ENCODE measurements at places on chromosomes 12 and 14. TPM values are rescaled to one million over a fixed set of nuclear protein-coding genes. Genes with fewer than 3 reads are reported as not detected.

GRCh38 chr12:5262885-5263284 is 169.0 kb upstream of the NTF3 start:
- no peak for DNase-seq

GRCh38 chr12:123027726-123028445 is 47.4 kb downstream of the ARL6IP4 start:
- no peak for DNase-seq

The HPD gene
- total RNA-seq, result 2.2 TPM

The TSHR gene
- 0.39 TPM for total RNA-seq

The KLRD1 gene
- 3.3 TPM for total RNA-seq

The KRT6C gene
- not detected for total RNA-seq

DNA sequence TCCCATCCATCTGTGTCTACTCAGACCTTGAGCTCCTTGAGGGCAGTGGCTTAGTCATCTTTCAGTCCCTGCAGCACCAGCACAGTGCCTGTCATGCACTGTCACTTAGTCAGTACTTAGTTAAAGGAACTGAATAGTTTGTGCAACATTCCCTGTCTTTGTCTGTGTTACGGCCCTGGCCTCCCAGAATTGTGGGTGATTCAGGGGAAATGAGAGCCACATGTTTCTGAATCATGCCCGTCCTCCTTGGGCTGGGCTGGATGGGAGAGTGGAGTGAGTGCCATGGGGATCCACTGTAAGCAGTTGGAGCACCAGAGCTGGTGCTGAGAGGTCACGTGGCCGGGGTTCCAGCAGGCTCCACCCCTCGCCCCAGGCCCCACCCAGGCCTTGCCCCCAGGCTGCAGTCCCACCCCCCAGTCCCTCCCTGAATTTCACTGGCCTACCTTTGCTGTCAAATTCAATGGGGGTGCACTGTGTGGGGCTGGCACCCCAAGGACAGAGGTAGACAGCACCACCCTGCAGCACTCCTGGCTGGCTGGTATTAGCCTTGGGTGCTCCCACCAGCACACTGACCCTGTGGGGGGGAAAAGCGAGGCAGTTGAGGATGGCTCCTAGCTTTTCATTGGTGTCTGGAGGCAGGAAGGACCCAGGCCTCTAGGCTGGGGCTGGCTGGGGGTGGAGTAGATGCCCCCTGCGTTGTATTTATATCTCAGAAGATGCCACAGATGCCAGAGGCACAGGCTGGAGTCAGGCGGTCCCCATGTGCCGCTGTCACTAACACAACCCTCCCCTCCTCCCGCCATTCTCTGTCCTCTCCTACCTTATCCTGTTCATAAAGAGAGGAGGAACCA is 7.5 kb downstream of the ITGA5 start:
- DNase-seq, result no peak
